ENCODE measurements at places on chromosomes 6 and 20. TPM values are rescaled to one million over a fixed set of nuclear protein-coding genes. Genes with fewer than 3 reads are reported as not detected.

Gene GSTA2
- total RNA-seq = not detected

GRCh38 chr6:38739532-38739931 is 24.4 kb downstream of the DNAH8 start:
- no peak for DNase-seq

DNA sequence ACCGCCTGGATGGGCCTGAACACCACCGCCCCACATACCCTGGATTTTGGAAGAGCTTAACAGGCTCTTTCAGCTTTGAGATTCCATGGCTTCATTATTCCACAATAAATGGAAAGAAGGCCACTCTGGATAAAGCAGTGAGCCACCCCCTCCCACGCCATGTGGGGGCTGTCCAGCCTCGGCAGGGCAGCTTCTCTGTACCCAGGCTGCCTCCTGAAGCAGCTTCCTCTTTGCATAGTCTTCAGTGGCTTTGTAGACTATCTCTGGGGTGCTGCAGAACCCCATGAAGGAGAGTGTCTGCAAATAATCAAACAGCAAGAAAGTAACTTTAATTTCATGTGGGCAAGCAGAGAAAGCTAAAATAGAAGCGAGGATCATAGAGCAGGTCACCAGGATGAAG is 96.6 kb upstream of the NXT1 start:
- no peak for DNase-seq

DNA sequence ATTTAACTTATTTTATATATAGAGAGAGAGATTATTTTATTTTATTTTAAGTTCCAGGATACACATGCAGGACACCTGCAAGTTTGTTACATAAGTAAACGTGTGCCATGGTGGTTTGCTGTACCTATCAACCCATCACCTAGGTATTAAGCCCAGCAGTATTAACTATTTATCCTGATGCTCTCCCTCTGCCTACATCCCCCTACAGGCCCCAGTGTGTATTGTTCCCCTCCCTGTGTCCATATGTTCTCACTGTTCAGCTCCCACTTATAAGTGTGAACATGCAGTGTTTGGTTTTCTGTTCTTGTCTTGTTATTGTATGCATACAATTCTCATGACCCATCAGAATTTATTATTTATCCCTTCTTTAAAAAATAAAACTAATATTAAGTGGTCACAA is 34.6 kb downstream of the FKBP1C start:
- DNase-seq = no peak
